M059J (cell line): ENCODE measurements at places on chromosomes 5 and 9. TPM values are rescaled to one million over a fixed set of nuclear protein-coding genes. Genes with fewer than 3 reads are reported as not detected.

Gene TMEM252
- not detected in 2 replicates for total RNA-seq

Gene PRDM9
- total RNA-seq = not detected in 2 replicates

Gene SPOCK1
- total RNA-seq = 25.5 and 29.1 TPM in 2 replicates

Gene COL27A1
- 0.44 and 2.0 TPM in 2 replicates for total RNA-seq

Gene ANKRD20A1
- total RNA-seq = not detected in 2 replicates

Gene CREBRF
- total RNA-seq = 3.0 and 11.6 TPM in 2 replicates

Gene ECSCR
- total RNA-seq = 1.5 and 2.4 TPM in 2 replicates

Gene ENTPD2
- not detected in 2 replicates for total RNA-seq

Gene CYSRT1
- 0.44 and 1.0 TPM in 2 replicates for total RNA-seq

Gene GAS1
- 5.9 and 8.9 TPM in 2 replicates for total RNA-seq

Gene POU5F2
- total RNA-seq = 0.02 TPM in 1 of 2 replicates, not detected in the other

Gene IL13
- total RNA-seq = not detected in 2 replicates

Gene PCBD2
- total RNA-seq = 2.8 and 6.0 TPM in 2 replicates

Gene GPR21
- not detected in 2 replicates for total RNA-seq
